ENCODE measurements at places on chromosomes 2 and 18. TPM values are rescaled to one million over a fixed set of nuclear protein-coding genes. Genes with fewer than 3 reads are reported as not detected.

Gene LOXL3
- total RNA-seq: 97.4 TPM

Gene NYAP2
- under 0.01 TPM for total RNA-seq

Gene COX7A2L
- 215 TPM for total RNA-seq

Gene DAPL1
- total RNA-seq: not detected
